ENCODE measurements at places on chromosomes 13 and 19.
A peak's percentile ranks its signal among the peaks of the same experiment; 100 is the strongest.

GRCh38 chr13:36163809-36164308 is 32.7 kb upstream of the DCLK1 start:
- DNase-seq: no peak

- DNase-seq: no peak
These were observed 187.6 kb upstream of the RNF113B start for GRCh38 chr13:98364647-98365046.

GRCh38 chr19:18205200-18205892 is 1.5 kb upstream of the RAB3A start:
- DNase-seq: no peak

- peak; percentile 41 for DNase-seq
These were observed 579 bp downstream of the CPT1C start for GRCh38 chr19:49691243-49692146.

GRCh38 chr19:11278670-11279069 is 16.3 kb upstream of the DOCK6 start:
- no peak for DNase-seq

- DNase-seq: no peak
These were observed 213.7 kb downstream of the ZIC5 start for GRCh38 chr13:99757756-99758459.

- DNase-seq: no peak
These were observed 81.3 kb downstream of the SACS start for GRCh38 chr13:23352161-23352560.

- no peak for DNase-seq
These were observed 1.2 kb upstream of the BABAM1 start for GRCh38 chr19:17266026-17266425.

- DNase-seq: peak; percentile 41
These were observed 622 bp upstream of the FXYD5 start for GRCh38 chr19:35153701-35154524.

DNA sequence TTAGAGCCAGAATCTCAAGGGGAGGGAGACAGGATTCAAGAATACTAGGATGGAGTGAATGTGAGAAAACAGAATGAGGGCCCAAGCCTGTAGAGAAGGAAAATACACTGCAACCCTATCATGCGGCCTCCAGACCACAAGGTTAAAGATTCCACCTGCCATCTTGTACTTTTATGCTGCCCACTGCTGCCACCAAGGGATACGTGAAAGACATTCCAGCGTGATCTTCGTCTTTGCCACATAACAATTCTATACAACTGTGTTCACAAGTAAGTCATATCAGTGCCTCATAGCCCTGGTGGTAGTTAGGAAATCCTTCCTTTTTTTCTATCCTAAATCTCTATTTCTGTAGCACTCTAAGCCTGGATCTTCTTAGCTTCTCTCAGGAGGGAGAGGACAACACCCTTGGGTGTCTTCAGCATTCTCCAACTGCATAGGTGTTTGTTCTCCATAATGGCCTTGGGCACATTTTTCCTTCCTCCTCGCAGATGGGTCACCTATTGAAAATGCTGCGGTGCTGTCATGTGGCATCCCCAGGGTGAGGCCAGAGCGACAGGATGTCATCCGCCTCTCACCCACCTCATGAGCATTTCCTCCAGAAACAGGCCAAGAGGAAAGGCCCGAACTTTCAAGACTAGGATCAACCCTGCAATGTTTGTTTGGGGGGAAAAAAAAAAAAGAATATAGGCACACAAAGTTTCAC is 13.6 kb downstream of the TPT1 start:
- no peak for DNase-seq

- no peak for DNase-seq
These were observed 28.2 kb downstream of the CILP2 start for GRCh38 chr19:19566306-19566705.

GRCh38 chr19:18699403-18700054 is 16.0 kb downstream of the CRTC1 start:
- DNase-seq: no peak

DNA sequence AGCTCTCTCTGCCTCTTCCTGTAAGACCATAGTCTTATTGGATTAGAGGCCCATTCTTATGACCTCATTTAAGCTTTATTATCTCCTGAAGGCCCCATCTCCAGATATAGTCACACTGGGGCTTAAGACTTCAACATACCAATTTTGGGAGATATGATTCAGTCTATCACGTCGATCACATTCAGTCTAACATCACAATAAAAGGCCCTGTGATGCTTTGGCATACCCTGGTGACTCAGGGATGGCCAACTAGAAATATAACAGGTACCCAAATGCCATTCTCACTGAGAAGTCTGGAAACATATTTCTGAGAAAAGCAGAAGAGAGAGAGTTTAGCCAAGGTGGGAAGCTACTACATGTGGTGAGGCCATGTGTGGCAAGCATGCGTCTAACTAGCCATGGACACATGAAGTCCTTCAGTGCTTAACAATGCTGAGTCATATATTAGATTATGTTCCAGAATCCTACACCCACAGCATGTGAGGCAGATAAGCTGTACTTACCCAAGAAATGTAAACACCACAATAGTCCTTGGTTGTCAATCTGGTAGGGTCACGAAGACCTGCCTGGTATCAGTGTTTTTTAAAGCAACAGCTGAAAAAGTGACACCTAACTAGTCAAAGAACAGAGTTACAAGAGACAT is 485.1 kb downstream of the FOXO1 start:
- DNase-seq: no peak

- DNase-seq: no peak
These were observed 435.1 kb downstream of the FOXO1 start for GRCh38 chr13:40231311-40231710.

GRCh38 chr19:14333101-14333871 is 48.0 kb upstream of the ADGRE5 start:
- peak; percentile 18 for DNase-seq

DNA sequence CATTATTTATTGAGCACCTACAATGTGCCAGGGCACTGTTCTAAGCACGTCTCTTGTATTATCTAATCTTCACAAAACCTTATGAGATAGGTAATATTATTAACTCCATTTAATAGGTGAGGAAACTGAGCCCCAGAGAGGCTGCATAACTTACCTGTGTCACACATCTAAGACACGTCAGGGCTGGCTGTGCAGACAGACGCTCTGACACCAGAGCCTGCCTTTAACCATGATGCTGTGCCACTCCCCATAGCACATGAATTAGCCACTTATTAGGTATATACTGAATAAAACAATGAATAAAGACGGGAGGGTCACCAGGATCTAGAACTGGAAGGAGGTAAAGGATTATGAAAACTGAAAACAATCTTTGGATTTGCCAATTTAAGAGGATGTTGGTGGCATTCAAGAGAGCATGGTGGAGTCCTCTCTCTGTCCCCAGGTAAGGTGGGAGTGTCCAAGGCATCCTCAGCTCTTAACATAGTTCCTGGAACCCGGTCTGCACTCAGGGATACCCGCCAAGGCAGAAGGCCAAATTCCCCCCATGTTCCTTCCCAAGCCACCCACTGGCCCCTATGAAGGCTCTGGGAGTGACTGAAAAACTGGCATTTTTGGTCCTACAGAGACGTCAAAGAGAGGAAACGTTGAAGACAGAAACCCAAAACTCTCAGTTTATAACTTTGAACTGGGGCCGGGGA is 479.7 kb downstream of the FOXO1 start:
- no peak for DNase-seq

GRCh38 chr13:83515268-83516015 is 366.8 kb downstream of the SLITRK1 start:
- DNase-seq: no peak

GRCh38 chr19:28820289-28820688 is 392.7 kb downstream of the UQCRFS1 start:
- DNase-seq: no peak

DNA sequence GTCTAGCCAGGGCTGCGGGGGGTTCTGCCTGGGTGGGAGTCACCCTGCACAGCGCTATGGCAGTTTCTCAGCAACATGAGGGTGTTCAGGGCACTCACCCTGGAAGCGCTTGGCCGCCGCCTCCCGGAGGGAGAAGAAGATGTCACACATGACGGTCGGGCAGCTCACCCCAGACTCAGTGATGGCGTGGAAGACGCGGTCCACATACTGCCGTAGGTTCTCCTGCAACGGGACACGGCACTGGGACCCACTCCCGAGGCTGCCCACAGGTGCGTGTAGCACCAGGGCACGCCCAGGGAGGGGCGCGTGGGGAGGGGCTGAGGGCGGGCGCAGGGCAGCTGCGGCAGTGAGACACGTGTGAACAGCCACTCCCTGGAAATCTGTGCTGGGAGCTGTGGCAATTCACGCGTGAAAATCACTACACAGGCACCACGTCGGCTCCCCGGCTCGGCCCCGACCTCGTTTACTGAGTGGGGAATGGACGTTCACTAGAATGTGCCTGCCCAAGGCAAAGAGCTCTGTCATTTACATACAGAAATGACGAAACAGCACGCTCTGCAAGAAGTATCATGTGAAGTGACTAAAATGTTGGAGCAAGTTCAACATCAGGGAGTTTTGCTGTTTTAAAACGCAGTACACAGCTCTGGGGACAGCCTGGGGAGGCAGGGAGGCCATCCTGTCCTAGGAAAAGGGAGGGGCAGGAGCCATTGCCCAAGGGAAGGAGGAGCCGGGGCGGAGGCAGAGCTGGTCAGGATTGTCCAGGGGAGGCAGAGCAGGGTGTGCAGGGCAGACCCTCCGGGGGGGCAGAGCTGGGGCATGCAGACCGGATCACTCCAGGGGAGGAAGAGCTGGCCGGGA is 41.5 kb upstream of the C13orf46 start:
- no peak for DNase-seq

DNA sequence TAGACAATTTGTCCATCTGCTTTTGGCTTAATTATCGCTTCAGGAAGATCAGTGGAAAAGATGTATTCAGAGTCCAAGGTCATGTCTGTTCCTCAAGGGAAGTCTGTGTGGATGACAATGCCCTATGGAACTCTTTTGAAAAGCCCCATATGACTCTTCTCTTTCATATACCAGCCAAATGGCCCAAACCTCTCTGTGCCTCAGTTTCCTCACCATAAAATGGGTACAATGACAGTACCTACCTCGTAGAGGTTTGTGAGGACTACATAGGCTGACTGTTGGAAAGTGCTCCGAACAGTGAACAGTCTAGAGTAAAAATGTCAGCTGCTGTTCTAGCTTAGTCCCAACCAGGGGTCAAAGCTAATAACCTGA is 104.6 kb downstream of the COL4A2 start:
- no peak for DNase-seq

GRCh38 chr19:771332-771785 is 20.4 kb downstream of the MISP start:
- no peak for DNase-seq

DNA sequence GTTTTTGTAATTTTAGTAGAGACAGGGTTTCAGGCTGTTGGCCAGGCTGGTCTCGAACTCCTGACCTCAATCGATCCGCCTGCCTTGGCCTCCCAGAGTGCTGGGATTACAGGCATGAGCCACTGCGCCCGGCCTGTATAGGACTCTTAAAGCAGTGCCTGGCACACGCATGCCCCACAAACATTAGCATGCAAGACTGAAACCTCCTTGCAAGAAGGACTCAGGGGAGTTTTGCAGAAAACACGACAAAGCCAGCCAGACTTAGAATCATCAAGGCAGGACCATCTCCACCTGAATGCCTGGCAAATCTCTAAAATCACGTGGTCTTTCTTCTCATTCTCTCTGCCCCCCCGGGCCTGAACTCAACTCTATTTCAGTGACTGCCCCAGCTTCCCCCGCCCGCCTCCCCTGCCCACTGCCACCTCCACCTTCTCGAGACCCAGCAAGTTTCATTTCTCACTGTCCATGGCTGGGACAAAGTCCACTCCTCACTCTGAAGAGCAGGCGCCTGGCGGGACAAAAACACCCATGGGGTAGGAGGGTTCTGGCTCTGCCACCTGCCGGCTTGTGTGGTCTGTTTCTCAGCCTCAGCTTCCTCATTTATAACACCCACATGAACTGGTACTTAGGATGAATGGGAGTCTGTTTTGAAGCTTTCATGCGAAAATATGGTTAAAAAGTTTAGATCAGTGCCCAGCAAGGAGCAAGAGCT is 2.4 kb downstream of the TICAM1 start:
- no peak for DNase-seq

DNA sequence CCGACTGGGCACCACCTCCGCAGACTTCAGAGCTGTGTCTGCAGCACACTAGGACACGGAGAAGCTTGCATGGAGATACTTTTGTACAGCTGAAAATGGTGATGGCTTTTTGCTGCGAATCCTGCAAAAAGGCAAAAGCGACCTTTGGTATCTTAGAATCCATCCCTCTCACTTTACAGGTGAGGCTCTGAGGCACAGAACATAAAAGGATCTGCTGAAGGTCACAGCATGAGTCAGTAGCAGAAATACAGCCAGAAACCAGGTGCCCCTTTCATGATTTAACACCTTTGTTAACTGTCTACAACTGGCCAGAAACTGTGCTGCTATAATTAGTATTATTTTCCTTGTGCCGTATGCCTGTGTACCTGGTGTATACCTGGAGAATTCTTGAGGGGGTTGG is 48.3 kb downstream of the EFNB2 start:
- DNase-seq: no peak

GRCh38 chr13:27005556-27005955 is 166.1 kb downstream of the USP12 start:
- DNase-seq: no peak

- no peak for DNase-seq
These were observed 55.2 kb upstream of the UQCRFS1 start for GRCh38 chr19:29268103-29268502.

- DNase-seq: no peak
These were observed 132.2 kb downstream of the FREM2 start for GRCh38 chr13:38819053-38819452.

DNA sequence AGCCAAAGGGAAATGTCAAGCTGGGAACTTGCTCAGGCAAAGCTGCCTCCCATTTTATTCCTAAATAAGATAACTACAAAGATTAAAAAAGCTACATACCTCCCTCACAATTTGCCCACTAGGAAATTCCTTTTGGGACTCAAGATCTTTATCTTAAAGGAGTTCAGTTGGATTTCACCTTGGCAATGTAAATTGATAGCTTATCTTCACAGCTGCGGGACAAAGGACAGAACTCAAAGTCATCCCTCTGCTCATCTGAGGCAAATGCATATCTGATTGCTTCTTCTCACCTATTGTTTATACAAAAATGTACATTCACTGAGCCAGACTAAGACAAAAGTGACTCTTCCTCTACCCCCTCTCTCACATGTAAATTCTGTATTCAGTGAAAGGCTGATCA is 47.8 kb downstream of the FGF14 start:
- DNase-seq: no peak

DNA sequence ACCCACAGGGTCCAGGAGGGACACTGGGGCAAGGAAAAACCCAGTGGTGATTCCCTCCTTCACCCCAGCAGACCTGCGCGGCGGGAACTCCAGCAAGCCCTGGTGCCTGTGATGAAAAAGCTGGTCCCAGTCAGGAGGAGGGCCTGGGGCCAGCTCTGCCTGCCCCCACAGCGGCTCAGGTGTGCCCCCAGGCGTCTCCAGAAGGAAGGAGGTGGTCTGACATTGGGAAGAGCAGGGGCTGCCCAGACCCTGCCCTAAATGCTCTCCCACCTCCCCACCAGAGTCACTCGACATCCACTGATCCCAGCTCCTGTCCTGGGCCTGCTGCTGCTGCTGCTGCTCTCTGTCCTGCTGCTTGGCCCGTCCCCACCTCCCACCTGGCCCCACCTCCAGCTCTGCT is 6.2 kb downstream of the PTH2 start:
- DNase-seq: no peak

All from progenitor cell of endocrine pancreas (in vitro differentiated cells).